ENCODE measurements at places on chromosomes 13 and 19.

- peaks cover 40% of the 10 kb centered on the region for H3K4me1 ChIP-seq
- H3K27ac ChIP-seq: peak overlapping the region; percentile 7
- DNase-seq: peak; percentile 33
- no peaks in the 10 kb centered on the region for H3K36me3 ChIP-seq
- H3K4me3 ChIP-seq: no peak overlapping the region
These were observed 48.7 kb downstream of the RFX2 start for GRCh38 chr19:6061376-6062130.

DNA sequence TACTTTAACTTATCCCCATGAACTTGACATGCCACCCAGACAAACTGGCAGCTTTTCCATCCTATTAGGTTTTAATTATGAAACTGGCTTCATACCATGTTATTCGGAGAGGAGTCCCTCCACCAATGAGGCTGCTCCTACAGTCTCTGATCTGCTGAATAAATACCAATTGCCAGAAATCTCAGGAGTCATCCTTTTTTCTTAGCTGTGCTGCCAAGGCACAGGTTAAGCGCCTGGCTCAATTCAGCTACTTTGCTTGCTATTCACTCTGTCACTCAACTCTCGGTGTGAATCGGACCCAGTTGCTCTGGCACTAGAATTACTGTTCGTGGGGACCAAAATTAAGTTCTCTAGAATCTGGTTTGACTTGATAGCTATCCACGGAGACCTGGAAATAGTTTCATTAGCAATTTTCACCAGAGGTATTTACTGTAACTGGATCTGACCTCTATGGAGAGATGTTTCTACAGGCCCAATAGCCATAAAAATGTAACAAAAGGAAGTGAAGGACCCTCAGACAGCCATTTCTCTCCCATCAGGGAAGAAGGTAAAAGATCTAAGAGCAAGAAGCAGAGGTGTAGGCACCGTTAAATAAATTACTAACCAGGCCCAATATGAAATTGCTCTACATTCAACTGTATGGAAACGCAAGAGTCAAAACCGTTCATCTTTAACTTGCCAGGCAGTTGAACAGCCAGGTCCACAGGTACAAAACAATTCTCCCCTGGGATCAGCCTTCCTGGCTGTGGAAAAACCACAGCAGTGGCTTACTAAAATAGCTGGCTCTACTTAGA, 5.4 kb downstream of the ZC3H4 start:
- peaks cover 69% of the 10 kb centered on the region for H3K4me1 ChIP-seq
- H3K27ac ChIP-seq: peak overlapping the region; percentile 96
- no peaks in the 10 kb centered on the region for H3K27me3 ChIP-seq
- H3K4me3 ChIP-seq: no peak overlapping the region

- H3K36me3 ChIP-seq: no peaks in the 10 kb centered on the region
- H3K27me3 ChIP-seq: no peaks in the 10 kb centered on the region
- no peak overlapping the region for H3K27ac ChIP-seq
- DNase-seq: no peak
- H3K4me1 ChIP-seq: peaks cover 7% of the 10 kb centered on the region
These were observed 38.9 kb upstream of the SERP2 start for GRCh38 chr13:44334751-44335150.

GRCh38 chr19:15902254-15902653, 4.4 kb upstream of the CYP4F2 start:
- no peaks in the 10 kb centered on the region for H3K36me3 ChIP-seq
- DNase-seq: no peak
- H3K4me3 ChIP-seq: no peak overlapping the region
- H3K27me3 ChIP-seq: peaks cover 7% of the 10 kb centered on the region

DNA sequence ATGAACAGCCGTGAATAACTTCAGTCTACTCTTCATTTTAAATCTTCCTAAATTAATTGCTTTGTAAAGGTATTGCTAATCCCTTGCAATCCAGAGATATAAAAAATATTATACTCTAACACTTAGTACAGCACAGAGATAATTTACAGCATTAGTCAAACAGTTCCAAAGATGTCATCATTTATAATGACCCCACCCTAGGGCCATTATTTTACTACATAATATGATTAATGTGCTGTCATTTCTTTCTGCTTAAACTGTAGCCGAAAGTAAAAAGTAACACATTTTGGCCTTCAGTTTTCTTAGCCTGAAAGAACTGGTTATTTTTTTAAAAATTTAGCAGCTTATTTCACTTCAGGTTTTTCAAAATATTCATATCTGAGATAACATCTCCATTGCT, 256.3 kb upstream of the RFC3 start:
- H3K36me3 ChIP-seq: no peaks in the 10 kb centered on the region
- no peak overlapping the region for H3K4me3 ChIP-seq
- no peak overlapping the region for H3K27ac ChIP-seq
- H3K4me1 ChIP-seq: peaks cover 5% of the 10 kb centered on the region
